Activated T-helper 17 cell treated with anti-CD3 and anti-CD28 coated beads, Interleukin-2, amount 50 U/mL, for 72 hours (primary cell): ENCODE measurements at places on chromosomes 5 and 9.

- H3K27me3 ChIP-seq: no peaks in the 10 kb centered on the region
- ATAC-seq: no peak
- H3K27ac ChIP-seq: no peak overlapping the region
- peaks cover 2% of the 10 kb centered on the region for H3K4me1 ChIP-seq
- H3K4me3 ChIP-seq: no peak overlapping the region
- H3K36me3 ChIP-seq: peaks cover 88% of the 10 kb centered on the region
Observed at GRCh38 chr9:5743109-5743508, 89.8 kb downstream of the ERMP1 start.

DNA sequence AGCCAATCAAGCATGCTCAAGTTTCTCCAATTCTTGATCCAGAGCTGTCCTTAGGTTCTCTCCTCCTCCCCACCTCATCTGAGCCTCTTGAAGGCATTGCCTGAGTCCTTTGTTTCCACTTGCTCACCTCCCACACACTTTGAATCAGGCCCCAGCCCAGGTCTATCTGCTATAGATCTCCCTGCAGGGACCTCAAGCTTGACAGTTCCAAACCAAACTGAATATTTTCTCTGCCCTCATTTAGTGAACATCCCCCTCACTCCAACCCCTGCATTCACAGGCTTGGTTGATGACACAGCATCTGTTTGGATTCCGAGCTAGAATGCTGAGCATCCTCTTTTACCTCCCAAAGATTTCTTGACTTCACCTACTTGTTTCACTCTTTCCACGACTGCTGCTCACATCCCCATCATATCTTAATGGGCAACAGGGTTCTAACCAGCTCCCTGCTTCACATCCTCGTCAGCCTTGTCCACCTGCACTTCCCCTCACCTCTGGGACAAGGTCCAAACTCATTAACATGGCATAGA lies 474.5 kb downstream of the ZSWIM6 start:
- H3K4me3 ChIP-seq: no peak overlapping the region
- peaks cover 5% of the 10 kb centered on the region for H3K27me3 ChIP-seq
- no peak overlapping the region for H3K27ac ChIP-seq
- no peak for ATAC-seq

GRCh38 chr5:150789450-150789849 lies 10.9 kb downstream of the SMIM3 start:
- peak overlapping the region; percentile 74 for H3K4me3 ChIP-seq
- peak overlapping the region; percentile 81 for H3K27ac ChIP-seq
- no peak for ATAC-seq
- no peaks in the 10 kb centered on the region for H3K36me3 ChIP-seq
- no peaks in the 10 kb centered on the region for H3K27me3 ChIP-seq
- peaks cover 31% of the 10 kb centered on the region for H3K4me1 ChIP-seq

DNA sequence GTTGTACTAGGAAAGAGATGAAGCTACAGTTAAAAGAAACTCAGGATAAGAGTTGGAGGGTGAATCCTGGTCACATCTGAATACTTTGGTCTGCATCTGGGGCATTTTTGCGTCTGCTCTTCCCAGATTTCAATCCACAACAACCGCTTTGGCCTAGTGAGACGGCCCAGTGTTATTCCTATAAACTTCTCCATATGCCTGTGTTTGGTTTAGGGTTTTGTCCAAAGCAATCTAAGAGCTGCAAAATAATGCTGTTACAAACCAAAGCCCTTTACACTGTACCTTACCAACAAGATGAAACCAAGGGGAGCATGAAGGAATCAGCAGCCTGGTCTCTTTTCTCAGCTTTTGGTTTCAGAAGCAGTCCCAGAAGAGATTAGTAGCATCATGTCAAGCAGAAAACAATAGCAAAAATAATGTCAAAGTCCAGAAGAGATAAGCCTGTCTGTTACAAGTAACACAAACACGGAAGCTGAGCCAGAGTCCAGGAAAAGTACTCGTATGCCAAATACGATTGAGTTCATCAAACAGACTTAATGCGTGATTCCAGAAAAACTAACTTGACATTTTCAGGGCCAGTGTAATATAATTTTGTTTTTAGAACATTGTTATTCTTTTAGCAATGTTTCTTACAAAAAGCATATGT lies 379.9 kb upstream of the ACO1 start:
- H3K27me3 ChIP-seq: no peaks in the 10 kb centered on the region
- ATAC-seq: no peak
- H3K4me3 ChIP-seq: no peak overlapping the region
- H3K36me3 ChIP-seq: no peaks in the 10 kb centered on the region
- H3K27ac ChIP-seq: no peak overlapping the region

DNA sequence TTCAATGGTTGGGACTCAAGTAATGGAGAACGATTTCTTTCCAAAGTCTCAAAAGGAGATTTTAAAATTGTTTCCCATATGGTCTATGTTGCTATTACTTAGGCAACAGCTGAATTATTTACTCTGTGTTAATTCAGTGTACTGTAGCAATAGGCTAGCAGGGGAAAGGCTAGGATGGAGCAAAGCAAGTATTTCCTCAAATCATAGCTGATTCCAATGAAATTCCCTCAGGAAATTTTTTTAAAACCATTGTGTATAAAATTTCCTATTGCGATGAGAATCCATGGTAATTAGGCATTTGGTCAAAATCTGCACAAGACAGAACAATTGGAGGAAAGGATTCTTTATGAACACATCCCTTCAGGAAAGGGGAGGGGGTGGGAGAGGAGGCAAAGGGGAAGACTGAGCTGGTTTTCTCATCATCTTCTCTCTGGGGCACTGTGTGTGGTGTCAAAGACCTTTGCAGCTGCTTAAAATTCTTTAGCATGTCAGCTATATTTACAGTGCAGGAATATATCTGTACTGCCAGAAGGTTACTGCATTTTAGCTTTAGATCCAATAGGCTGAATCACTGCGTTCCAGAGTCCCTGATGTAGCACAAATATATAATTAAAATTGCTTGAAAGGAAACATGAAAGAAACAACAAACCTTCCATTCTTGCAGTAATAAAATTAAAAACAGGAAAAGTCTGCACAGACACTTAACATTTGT lies 95.3 kb downstream of the ZNF608 start:
- peak overlapping the region; percentile 30 for H3K4me3 ChIP-seq
- H3K27ac ChIP-seq: no peak overlapping the region
- H3K36me3 ChIP-seq: no peaks in the 10 kb centered on the region
- peaks cover 5% of the 10 kb centered on the region for H3K4me1 ChIP-seq
- no peak for ATAC-seq
- H3K27me3 ChIP-seq: peaks cover 25% of the 10 kb centered on the region

- no peak overlapping the region for H3K27ac ChIP-seq
- H3K36me3 ChIP-seq: no peaks in the 10 kb centered on the region
- H3K27me3 ChIP-seq: peaks cover 18% of the 10 kb centered on the region
- no peak for ATAC-seq
Observed at GRCh38 chr5:111720333-111720890, 36.6 kb downstream of the NREP start.

- no peaks in the 10 kb centered on the region for H3K36me3 ChIP-seq
- no peak for ATAC-seq
- no peak overlapping the region for H3K27ac ChIP-seq
- H3K4me1 ChIP-seq: no peaks in the 10 kb centered on the region
- no peak overlapping the region for H3K4me3 ChIP-seq
Observed at GRCh38 chr5:154575546-154576428, 97.8 kb upstream of the HAND1 start.

- H3K4me3 ChIP-seq: no peak overlapping the region
- ATAC-seq: no peak
- no peak overlapping the region for H3K27ac ChIP-seq
- no peaks in the 10 kb centered on the region for H3K4me1 ChIP-seq
Observed at GRCh38 chr5:124514956-124515355, 231.5 kb downstream of the ZNF608 start.

- no peaks in the 10 kb centered on the region for H3K27me3 ChIP-seq
- peaks cover 4% of the 10 kb centered on the region for H3K4me1 ChIP-seq
- no peaks in the 10 kb centered on the region for H3K36me3 ChIP-seq
- H3K4me3 ChIP-seq: no peak overlapping the region
Observed at GRCh38 chr5:149611326-149611725, 30.0 kb downstream of the ARHGEF37 start.

- no peak overlapping the region for H3K4me3 ChIP-seq
- H3K36me3 ChIP-seq: no peaks in the 10 kb centered on the region
- peaks cover 5% of the 10 kb centered on the region for H3K4me1 ChIP-seq
- ATAC-seq: no peak
- no peak overlapping the region for H3K27ac ChIP-seq
Observed at GRCh38 chr5:181151146-181151545, 3.8 kb downstream of the OR2V2 start.

GRCh38 chr5:151216781-151217180 lies 7.1 kb downstream of the CCDC69 start:
- H3K4me3 ChIP-seq: peak overlapping the region; percentile 91
- peaks cover 63% of the 10 kb centered on the region for H3K4me1 ChIP-seq
- no peaks in the 10 kb centered on the region for H3K27me3 ChIP-seq
- H3K27ac ChIP-seq: peak overlapping the region; percentile 82
- H3K36me3 ChIP-seq: peaks cover 85% of the 10 kb centered on the region

GRCh38 chr5:179261301-179262125 lies 83.7 kb downstream of the ADAMTS2 start:
- no peaks in the 10 kb centered on the region for H3K4me1 ChIP-seq
- no peak overlapping the region for H3K27ac ChIP-seq
- no peak overlapping the region for H3K4me3 ChIP-seq
- peak; percentile 21 for ATAC-seq

DNA sequence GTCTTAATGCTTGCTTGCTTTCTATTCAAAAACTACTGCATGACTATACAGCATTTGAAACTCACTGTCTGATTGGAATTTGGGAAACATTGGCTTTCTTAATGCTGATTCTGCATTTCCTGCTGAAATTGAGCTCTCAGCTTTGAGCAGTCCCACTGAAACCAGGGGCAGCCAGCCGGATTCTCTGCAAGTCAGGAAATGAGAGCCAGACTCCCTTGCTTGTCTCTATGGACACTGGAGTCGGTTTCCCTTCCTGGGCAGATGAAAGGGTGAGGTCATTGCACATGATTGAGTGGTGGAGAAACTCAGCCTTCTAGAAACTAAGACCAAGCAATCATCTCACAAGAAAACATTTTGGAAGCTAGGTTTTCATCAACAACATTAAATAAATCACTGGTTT lies 119.7 kb upstream of the SPATA31C2 start:
- H3K4me3 ChIP-seq: no peak overlapping the region
- H3K4me1 ChIP-seq: no peaks in the 10 kb centered on the region
- no peak overlapping the region for H3K27ac ChIP-seq
- H3K27me3 ChIP-seq: peaks cover 3% of the 10 kb centered on the region

DNA sequence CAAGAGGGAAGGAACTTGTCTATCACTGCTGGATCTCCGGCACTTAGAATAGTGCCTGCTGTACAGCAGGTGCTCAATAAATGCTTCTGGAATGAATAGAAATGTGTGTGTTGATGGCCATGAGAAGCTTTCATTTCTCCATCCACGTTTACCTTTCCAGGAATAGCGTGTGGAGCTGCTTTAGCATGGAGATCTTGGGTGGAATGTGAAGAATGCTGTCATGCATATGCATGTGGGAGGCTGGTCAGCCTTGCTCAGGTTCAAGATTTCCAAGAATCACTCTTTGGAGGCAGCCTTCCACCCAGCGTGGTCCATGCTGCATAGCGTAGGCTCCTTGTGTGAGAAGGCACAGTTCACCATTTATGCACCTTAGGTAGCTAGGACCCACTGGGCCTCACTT lies 19.2 kb downstream of the COL15A1 start:
- no peaks in the 10 kb centered on the region for H3K4me1 ChIP-seq
- no peaks in the 10 kb centered on the region for H3K36me3 ChIP-seq
- no peak overlapping the region for H3K27ac ChIP-seq
- H3K4me3 ChIP-seq: no peak overlapping the region
- peaks cover 23% of the 10 kb centered on the region for H3K27me3 ChIP-seq

DNA sequence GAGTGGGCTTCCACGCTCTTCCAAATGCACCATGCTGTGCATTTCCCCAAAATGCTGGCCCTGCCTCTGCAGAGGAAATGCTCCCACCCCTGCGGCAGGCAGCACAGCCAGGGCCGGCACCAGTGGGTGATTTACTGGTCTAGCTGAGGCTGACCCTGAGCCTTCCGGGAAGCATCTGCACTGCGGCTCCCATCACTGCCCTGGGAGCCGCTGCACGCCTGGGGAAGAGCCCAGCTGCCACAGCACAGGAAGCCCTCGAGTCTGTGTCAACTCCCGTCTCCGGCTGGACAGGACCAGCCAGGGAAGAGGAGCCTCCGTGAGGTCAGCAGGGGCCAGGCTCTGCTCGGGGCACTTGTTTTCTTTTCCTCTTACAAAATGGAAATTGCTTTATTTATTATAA lies 25.1 kb upstream of the EEIG1 start:
- H3K27me3 ChIP-seq: no peaks in the 10 kb centered on the region
- peaks cover 9% of the 10 kb centered on the region for H3K36me3 ChIP-seq
- peaks cover 25% of the 10 kb centered on the region for H3K4me1 ChIP-seq
- peak overlapping the region; percentile 84 for H3K4me3 ChIP-seq
- ATAC-seq: no peak

DNA sequence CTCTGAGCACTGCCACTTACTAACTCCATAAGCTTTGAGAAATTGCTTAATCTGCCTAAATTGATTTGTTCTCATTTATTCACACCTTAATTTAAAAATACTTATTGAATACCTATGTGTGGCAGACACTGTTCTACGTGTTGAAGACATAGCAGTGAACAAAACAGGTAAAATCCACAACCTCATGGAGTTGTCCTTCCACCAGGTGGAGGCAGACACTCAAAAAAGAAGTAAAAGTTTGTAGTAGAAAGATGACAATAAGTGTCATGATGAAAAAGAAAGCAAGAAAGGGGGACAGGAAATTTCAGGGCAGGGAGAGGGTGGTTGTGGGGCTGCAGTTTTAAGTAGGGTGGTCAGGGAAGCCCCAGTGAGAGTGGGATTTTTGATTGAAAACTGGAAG lies 94.9 kb downstream of the SREK1 start:
- H3K27ac ChIP-seq: no peak overlapping the region
- no peak overlapping the region for H3K4me3 ChIP-seq
- H3K4me1 ChIP-seq: no peaks in the 10 kb centered on the region
- no peak for ATAC-seq

GRCh38 chr5:174910245-174910737 lies 185.9 kb downstream of the MSX2 start:
- H3K27ac ChIP-seq: no peak overlapping the region
- H3K27me3 ChIP-seq: peaks cover 24% of the 10 kb centered on the region
- ATAC-seq: peak; percentile 82
- no peak overlapping the region for H3K4me3 ChIP-seq
- H3K4me1 ChIP-seq: no peaks in the 10 kb centered on the region

GRCh38 chr5:172834415-172835289 lies 601 bp downstream of the ERGIC1 start:
- no peaks in the 10 kb centered on the region for H3K36me3 ChIP-seq
- peak overlapping the region; percentile 30 for H3K27ac ChIP-seq
- no peak for ATAC-seq
- no peaks in the 10 kb centered on the region for H3K27me3 ChIP-seq
- H3K4me1 ChIP-seq: peaks cover 14% of the 10 kb centered on the region
- H3K4me3 ChIP-seq: peak overlapping the region; percentile 82

DNA sequence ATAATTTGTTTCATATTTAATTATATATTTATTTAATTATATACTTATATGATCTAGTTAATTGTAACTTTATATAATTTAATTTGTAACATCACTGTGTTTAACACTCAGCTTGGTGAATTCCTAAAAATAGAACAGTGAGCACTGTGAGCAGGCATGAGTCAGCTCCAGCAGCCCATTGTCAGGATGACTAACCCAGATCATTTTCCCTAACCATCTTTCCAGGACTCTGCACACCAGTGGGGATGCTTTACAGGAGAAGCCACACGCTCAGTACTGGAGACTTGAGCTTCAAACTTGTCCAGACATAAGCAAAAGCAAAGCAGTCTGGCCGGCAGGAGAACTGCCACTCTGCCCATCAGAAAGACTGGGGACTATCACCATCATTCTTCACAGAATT lies 446.2 kb upstream of the TRPC7 start:
- H3K27ac ChIP-seq: no peak overlapping the region
- no peaks in the 10 kb centered on the region for H3K27me3 ChIP-seq
- no peaks in the 10 kb centered on the region for H3K36me3 ChIP-seq
- ATAC-seq: no peak
- no peak overlapping the region for H3K4me3 ChIP-seq
- no peaks in the 10 kb centered on the region for H3K4me1 ChIP-seq
